ENCODE measurements at places on chromosomes 3 and 15.

DNA sequence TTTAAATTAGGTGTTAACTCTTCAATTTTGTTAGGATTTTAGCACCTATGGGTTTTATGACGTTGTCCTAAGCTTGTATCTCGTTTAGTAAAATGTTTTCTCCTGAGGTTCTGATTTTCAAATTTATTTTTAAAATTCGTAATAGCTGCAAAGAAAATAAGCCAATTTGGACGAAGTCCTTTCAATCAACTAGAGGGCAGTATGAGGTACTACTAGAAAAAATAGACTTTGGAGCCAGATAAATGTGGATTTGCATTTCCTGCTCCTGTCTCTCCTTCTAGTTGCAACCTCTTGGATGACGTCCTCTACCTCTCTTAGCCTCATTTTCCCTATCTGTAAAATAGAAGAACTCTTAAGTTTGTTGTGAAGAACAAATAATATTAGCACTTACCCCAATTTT lies 81.1 kb downstream of the SLTM start:
- peak; percentile 5 for DNase-seq

DNA sequence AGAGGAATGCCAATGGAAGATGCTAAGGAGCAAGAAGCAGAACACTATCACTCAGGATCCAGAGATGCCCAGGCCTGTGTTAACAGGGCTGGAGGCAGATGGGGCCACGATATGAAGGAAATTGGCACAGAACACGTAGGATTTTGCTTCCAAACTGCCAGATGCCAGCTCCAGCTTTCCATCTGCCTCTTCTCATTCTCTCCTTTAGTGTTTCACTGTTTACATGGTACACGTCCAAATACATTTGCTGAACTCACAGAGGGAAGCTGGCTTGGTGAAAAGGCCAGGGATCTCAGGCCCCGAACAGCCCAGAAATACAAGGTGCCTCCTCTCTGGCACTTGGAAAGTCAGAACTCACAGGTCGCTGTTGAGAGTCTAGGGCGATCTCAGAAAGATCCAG lies 187.0 kb downstream of the NTRK3 start:
- no peak for DNase-seq

DNA sequence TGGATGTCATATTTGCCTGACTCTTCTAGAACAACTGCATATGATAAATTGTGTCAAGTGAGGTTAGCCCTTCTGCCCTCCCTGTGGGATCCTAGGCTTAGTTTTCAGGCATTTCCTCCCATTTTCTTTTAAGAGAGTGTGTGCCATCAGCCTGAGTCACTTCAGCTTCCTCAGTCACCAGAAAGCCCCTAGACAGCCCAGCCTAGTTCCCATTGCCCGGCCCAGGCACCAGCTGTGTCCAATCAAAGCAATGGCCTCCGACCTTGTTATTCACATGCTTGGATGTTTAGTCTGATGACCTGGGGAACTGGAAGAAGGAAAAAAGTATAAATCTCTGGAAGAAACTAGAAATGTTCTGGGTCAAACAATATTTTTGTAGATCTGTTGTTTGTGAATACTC lies 221.9 kb upstream of the LRIG1 start:
- DNase-seq: no peak

GRCh38 chr15:70523192-70523591 lies 240.2 kb downstream of the UACA start:
- no peak for DNase-seq

DNA sequence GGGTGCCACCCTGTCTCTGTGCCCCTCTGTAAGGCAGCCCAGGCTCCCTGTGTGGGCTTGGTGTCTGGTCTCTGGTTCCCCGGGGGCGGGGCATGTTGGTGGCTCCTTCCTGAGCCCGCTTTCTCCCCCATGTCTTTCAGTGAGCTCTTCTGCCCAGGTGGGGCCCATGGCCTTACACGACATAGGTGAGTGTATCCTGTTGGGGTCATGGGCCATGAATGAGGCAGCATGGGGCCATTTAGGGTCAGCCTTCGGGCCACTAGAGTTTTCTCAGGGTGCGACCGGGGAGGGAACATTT lies 195.1 kb downstream of the UBE3A start:
- DNase-seq: no peak

DNA sequence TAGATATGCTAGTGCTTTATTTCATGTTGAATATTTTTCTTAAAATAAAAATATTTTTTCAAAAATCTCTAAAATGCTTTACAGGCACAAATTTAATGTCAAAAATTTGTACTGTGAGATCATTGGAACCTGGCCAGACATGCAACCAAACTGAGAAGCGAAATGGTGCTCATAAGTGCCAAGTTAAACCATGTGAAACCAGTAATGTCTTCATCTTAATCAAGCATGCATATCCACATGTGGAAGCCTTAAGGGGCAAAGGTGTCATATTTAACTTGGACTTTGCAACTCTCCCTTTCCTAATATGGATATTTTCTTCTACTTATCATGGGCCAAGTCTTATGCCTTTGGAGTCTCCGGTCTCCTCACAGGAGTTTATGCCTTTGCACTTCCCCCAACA lies 208.9 kb upstream of the COL8A1 start:
- DNase-seq: no peak

GRCh38 chr3:41050144-41050543 lies 149.2 kb upstream of the CTNNB1 start:
- DNase-seq: no peak

- no peak for DNase-seq
Measured at GRCh38 chr3:2352134-2352762, 253.6 kb downstream of the CNTN4 start.

Measured in umbilical cord (tissue), 2 donors.